ENCODE measurements at places on chromosomes 5 and 9.

DNA sequence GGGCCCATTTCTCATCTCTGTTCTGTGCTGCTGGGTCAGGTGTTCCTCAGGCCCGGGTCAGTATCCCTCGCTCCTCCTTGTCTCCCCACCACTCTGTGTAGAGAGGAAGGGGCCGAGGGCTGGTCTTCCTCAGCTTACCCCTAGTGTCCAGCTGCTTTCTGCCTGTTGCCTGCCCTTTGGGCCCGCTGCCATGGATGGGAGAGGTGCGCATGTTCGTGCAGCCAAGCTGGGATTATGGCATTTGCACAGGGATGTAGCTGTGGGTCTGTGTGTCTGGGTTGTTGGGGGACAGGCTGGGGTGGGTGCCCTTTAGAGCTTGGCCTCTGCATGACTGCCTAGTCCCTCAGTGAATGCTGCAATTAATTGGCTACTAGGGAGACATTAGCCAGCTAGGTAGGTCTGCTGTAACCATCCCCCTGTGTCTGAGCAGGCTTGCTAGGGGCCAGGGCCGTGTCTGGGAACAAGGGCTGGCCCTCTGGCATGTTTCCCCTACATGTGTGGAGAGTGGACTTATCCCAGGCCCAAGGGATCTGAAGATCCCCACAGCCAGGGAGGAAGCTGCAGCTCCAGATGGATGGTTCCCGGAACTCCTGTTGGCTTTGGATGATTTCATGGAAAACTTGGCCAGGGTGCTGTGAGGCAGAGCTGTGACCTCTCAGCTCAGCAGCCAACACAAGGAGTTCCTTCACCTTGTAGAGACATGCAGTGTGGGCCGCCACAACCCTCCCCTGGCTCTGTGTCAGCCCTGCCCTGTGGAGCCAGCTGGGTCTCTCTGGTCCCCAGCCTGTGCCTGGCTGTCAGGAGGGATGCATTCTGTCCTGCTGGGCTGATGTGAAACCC is 161.9 kb downstream of the MACROH2A1 start:
- no peak for ATAC-seq

GRCh38 chr9:123406691-123407216 is 50.8 kb downstream of the CRB2 start:
- no peak for ATAC-seq

GRCh38 chr9:77131399-77131798 is 45.9 kb upstream of the VPS13A start:
- ATAC-seq, result no peak

GRCh38 chr5:136034492-136034891 is 5.7 kb downstream of the TGFBI start:
- ATAC-seq, result peak; percentile 12

DNA sequence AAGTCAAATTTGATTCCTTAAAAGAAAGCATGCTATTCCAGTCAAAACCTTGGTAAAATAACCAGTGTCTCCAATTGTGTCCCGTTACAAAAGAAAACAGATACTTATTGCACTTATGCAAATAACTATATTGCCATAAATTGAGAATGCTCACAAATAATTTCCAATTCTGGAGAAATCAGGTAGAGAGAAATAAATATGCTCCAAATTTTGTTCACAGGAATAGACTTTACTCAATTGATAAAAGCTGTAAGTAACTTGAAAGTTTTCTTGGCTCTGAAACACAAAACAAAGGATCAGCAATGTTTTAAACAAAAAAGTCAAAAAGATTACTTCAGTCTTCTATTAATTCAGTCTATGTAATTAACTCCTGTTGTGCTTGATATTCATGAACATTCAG is 7.8 kb upstream of the DTWD2 start:
- ATAC-seq, result no peak

- ATAC-seq, result no peak
Measured at GRCh38 chr9:38214432-38214831, 145.4 kb upstream of the SHB start.

GRCh38 chr5:180116077-180116999 is 44.8 kb upstream of the RNF130 start:
- ATAC-seq, result no peak

DNA sequence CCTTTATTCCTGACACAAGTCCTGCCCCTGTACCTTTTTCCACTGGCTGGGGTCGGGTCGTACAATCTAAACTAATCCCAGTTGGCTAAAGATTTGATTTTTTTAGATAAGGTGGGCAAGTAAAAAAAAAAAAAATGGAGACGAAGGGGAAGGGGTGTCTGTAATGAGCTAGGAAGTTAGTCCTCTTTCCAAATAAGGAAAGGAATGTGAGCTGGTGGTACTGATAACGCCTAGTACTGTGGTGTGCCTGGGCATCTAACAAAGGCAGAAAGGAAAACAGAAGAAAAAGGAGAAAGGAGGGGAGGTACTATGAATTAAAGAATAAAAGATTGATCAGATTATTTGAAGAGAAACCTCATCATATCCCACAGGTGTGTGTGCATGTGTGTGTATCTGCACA is 21.3 kb downstream of the PRDM9 start:
- no peak for ATAC-seq

DNA sequence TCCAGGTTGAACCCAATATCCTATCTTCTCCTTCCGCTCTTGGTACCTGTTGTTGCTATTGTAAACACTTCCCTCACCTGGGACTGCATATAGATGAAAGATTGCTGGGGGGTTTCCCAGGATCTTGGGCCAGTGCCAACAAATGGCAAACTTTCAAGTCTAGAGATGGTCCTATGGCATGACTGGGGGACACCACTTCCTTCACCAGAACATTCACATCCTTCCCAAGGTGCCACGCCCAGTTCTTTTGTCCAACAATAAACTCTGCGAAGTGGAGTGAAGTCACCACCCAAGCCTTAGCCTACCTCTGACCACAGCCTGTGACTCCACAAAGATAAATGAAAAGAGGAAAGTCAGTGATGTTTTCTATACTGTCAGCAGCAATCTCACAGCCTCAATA is 34.4 kb downstream of the DOCK8 start:
- ATAC-seq, result no peak

- ATAC-seq, result 0 out of 3 replicates have a peak, but pooled peaks have one; percentile 35
Measured at GRCh38 chr9:23081377-23081776, 634.8 kb downstream of the DMRTA1 start.

GRCh38 chr9:137294091-137294680 is 7.9 kb downstream of the NRARP start:
- peak; percentile 65 for ATAC-seq

DNA sequence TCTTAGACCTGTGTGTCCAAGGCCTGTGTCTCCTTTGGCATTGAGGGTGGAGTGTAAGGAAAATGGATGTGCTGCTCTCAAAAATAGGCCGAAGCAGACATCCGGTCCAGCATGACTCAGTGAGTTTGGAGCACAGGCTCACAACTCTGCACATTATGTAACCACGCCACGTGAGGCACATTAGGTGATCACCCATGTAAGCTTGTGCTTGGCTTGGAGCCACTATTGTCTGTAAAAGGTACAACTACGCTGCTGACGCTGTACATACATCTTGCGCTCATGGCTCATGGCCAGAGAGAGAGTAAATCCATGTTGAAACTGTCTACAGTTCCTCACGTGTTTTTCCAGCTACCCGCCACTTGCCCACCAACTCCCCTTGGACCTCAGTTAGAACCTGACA is 177.5 kb downstream of the PDE4D start:
- ATAC-seq, result no peak

GRCh38 chr5:16550316-16550952 is 66.4 kb downstream of the RETREG1 start:
- ATAC-seq, result peak; percentile 77

- no peak for ATAC-seq
Measured at GRCh38 chr5:167375125-167375524, 916.3 kb upstream of the WWC1 start.

DNA sequence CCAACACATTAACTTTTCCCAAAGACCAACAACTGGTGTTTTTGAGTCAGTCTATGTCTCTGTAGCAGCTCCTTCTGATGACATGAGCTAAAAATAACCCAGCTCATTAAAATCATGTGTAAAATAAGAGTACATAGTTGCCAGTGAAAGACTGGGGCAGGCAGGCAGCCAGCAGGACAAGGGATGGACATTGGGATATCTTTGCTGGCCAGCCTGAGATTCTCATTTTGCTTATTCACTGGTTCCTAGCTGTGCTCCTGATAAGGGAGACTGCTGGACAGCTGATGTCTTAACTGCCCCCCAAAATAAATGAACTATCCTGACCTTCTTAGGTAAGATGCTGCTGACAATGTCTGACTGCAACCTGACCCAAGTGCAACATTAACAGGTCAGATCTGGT is 33.9 kb downstream of the EPB41L4B start:
- ATAC-seq, result no peak

DNA sequence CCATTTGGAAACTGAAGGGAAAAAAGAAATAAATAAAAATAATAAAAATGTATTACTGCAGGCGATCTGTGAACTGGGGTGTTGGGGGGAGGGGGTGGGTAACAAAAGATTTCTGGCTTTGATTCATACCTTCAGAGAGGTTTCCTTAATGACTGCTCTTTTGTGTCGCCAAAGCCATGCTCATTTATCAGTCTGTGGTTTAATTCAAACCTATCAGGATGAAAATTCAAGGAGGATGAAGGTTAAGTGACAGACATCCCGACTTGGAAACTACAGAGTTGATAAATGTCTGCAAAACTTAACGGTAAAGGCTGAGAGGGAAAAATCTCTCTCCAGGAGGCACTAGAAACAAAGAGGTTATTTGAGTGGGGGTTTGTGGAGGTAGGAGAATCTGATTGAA is 278.2 kb downstream of the PSAT1 start:
- ATAC-seq, result no peak

DNA sequence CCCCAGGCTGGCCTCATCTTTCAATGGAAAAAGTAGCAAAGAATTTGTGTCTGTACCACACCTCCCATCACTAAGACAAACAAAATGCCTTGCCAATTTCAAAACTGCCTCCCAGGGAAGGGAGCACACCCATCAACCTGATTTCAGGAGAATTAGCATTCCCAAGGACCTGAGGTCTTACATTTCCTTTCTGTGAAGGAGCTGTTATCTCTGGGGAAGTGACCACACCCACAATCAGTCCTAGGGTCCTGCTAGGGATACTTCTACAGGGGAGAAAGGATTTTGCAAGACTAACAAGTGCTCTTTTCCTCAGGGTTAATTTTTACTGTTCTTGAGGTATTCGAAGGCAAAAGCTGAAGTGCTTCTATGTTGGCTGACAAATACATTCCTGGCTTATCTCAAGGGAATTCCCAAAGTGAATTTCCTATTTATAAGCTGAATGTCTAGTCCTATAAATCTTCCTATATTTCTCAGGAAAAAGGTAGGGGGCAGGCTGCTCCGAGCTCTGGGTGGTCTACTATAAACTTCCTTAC is 97.4 kb upstream of the ITGA1 start:
- ATAC-seq, result peak; percentile 6

DNA sequence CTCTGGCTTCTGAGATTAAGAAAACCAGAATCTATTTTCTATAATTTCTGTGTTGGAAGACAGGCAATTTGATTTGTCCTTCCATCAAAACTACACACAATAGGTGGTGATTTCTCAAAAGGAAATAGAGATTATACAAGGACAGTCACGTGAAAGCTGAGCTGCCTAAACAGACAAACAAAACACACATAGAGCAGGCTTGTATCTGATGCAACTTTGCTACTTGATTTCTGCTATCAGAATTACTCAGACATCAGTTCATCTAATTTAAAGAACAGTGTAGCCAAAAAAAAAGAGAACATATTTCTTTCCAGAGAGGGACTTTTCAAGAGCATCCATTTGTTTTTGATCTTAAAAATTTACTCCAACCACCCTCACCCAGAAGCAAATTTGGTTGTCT is 2128.3 kb upstream of the C9orf72 start:
- ATAC-seq, result no peak
